ENCODE measurements at places on chromosomes 5 and 9. TPM values are rescaled to one million over a fixed set of nuclear protein-coding genes. Genes with fewer than 3 reads are reported as not detected.

BHMT gene
- not detected for total RNA-seq

CD74 gene
- total RNA-seq: 170 TPM

EXD3 gene
- 19.9 TPM for total RNA-seq

OR5C1 gene
- total RNA-seq: not detected

ERBIN gene
- 93.3 TPM for total RNA-seq

CENPK gene
- total RNA-seq: 28.9 TPM

LAMC3 gene
- 30.1 TPM for total RNA-seq

GABRA6 gene
- total RNA-seq: not detected

KCNMB1 gene
- total RNA-seq: 1.1 TPM

ABCA1 gene
- 171 TPM for total RNA-seq
